ENCODE measurements at places on chromosomes 6 and 20. TPM values are rescaled to one million over a fixed set of nuclear protein-coding genes. Genes with fewer than 3 reads are reported as not detected.

The FAM184A gene
- total RNA-seq = 0.07 TPM

The ALDH8A1 gene
- total RNA-seq = 0.36 TPM

The PRL gene
- total RNA-seq = not detected

The PRKN gene
- 1.9 TPM for total RNA-seq

The IPCEF1 gene
- 1.00 TPM for total RNA-seq

The TREML2 gene
- under 0.01 TPM for total RNA-seq

The LGSN gene
- total RNA-seq = not detected

Data from nasal cavity respiratory epithelium epithelial cell of viscerocranial mucosa (primary cell).